ENCODE measurements at places on chromosomes 1 and 21.

GRCh38 chr1:20478057-20478635 is 7.9 kb downstream of the CAMK2N1 start:
- DNase-seq: no peak

- no peak for DNase-seq
Measured at GRCh38 chr1:78351551-78352216, 139.1 kb upstream of the PTGFR start.

- DNase-seq: no peak
Measured at GRCh38 chr1:13760921-13761320, 60.9 kb downstream of the PRDM2 start.

GRCh38 chr1:219365451-219365850 is 191.8 kb downstream of the LYPLAL1 start:
- no peak for DNase-seq

GRCh38 chr1:206502812-206503211 is 4.5 kb upstream of the RASSF5 start:
- no peak for DNase-seq

- DNase-seq: no peak
Measured at GRCh38 chr1:41502912-41503311, 18.4 kb upstream of the EDN2 start.

DNA sequence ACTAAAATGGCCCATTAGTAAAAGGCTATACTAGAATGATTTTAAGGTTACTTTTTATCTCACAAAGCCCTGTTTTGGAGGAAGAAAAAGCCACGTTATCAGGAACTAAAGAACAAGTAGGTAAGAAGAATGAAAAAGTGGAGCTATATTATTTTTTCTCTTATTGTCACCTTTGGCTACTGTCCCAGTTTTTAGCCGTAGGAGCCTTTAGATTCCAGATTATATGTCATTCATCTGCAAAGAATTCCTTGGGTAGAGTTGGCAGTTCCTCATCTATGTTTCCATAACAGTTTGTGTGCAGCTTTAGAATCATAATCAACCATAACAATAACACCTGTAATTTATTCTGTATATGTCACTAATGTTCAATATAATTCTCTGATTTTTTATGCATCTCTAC is 83.8 kb downstream of the TPR start:
- no peak for DNase-seq

- DNase-seq: no peak
Measured at GRCh38 chr1:173164178-173164577, 43.0 kb downstream of the TNFSF4 start.

- no peak for DNase-seq
Measured at GRCh38 chr1:210437781-210438180, 109.1 kb downstream of the HHAT start.

- DNase-seq: peak; percentile 59
Measured at GRCh38 chr1:23980728-23981070, 572 bp upstream of the SRSF10 start.

DNA sequence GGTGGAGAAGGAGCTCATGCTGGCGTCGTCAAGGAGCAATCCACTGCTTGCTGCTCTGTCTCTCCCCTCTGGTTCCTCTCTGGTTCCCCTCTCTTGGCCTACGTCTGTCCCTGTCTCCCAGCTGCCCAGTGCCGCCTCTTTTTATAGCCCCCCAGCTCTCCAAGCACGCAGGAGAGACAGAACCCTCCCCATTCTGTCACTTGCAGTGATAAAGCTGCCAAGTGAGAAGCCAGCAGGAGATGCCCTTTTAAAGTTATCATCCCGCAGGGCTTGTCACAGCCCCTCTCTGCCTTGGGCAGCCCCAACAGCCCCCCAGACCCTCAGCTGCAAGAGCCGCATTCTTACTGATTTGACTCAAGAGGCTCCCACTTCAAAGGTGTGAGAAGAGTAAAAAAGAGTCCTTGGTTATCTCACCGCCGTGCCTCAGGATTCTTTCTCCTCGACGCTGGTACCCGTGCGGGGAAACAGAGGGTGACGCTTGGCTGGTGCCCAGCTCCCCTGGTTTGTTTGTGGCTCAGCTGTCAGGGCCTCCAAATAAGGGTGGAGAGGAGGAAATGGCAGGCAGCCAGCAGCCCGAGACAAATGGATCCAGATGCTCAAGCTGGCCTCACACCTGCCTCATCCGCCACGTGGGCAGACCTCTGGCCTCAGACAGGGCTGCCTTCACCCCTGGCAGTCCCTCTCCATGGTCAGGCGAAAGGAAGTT is at the start of gene NPPA:
Gene NPPA (minus strand): TSS at position 117 of the 706 bp plus-strand sequence. CDS start 99 bp downstream, at position 18.
- no peak for DNase-seq

GRCh38 chr1:52669696-52670095 is 28.5 kb downstream of the COA7 start:
- DNase-seq: no peak

DNA sequence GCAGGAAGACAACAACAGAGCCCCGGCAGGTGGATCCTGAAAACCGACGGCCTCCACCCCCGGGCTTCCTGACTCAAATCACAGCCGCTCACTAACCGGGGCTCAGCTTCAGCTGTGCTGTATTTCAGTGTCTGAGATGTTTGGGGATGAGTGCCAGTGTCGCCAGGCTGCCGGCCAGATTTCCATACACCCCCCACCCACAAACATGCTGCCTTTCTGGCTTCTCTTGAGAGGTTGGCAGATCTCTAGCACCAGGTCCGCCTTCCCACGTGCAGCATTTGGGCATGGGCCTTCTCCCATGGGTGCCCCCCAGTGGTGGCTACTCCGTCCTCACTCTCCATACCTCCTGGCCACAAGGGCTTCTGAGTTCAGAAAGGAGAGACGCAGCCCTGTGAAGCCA is 34.8 kb downstream of the KCNAB2 start:
- no peak for DNase-seq

All from stimulated activated CD4-positive, alpha-beta T cell treated with anti-CD3 and anti-CD28 coated beads, Interleukin-15, amount 100 ng/mL, for 48 hours (primary cell).